ENCODE measurements at places on chromosomes 12 and 14. TPM values are rescaled to one million over a fixed set of nuclear protein-coding genes. Genes with fewer than 3 reads are reported as not detected.

DNA sequence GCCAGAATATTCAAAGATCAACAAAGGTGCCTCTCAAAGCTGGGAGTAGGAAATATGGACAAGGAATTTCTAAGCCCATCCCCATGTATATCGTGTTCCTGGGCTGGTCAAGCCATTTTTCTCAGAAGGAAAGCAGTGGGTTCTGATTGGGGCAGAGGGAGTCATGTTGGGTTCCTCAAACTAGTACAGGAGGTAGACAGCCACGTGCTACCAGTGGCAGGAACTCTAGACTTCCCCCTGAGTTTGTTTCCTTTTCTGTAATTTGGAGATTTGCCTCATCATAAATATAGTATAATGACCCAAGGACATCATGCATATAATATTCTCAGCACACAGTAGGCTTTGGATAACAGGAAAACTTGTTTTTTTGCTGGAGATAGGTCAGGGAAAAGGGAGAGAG is 16.4 kb upstream of the PLEKHH1 start:
- DNase-seq = no peak

GRCh38 chr14:51638071-51638944 is 13.4 kb upstream of the FRMD6 start:
- DNase-seq = no peak

TMEM132C gene
- not detected for total RNA-seq

GRCh38 chr14:33545696-33546095 is 405.2 kb downstream of the EGLN3 start:
- DNase-seq = no peak

DNA sequence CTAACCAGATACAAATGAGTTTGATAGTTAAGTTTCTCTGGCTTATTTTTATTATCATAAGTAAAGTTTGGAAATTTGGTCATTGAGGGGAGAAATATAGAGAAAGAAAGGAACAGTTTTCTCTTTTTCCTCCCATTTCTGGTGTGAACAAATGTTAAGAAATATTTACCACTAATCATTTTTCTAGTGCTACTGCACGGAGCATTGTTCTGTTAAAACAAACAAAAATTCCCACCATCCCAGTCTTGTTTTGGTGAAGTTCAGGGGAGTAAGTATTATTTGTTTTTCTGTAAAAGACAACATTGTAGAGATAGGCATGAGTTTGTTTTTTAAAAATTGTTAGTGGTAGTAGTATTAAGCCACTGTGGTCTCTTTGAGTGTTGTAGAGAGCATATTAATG is 135.3 kb downstream of the FGD4 start:
- no peak for DNase-seq

DNA sequence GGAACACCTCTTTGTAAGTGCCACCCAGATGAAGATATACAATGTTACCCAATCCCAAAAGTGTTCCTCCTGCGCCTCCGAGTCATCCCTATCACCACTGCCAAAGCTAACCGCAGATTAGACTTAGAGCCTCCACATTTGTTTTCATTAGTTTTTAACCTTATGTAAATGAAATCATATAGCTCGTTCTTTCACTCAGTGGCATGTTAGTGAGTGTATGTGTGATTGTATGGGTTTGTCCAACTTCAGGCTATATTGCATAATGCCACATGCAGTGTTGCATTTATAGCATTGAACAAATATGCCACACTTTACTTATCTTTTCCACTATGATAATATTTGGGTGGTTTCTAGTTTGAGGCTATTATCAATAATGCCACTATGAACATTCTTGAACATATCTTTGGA is 18.0 kb downstream of the MAP1LC3B2 start:
- DNase-seq = no peak

- DNase-seq = no peak
Observed at GRCh38 chr12:57764662-57765002, 2.2 kb downstream of the CYP27B1 start.

GAS2L3 gene
- 20.0 TPM for total RNA-seq

GRCh38 chr12:2806700-2807099 is 5.8 kb upstream of the ITFG2 start:
- DNase-seq = no peak

KCNA5 gene
- total RNA-seq = not detected

DNA sequence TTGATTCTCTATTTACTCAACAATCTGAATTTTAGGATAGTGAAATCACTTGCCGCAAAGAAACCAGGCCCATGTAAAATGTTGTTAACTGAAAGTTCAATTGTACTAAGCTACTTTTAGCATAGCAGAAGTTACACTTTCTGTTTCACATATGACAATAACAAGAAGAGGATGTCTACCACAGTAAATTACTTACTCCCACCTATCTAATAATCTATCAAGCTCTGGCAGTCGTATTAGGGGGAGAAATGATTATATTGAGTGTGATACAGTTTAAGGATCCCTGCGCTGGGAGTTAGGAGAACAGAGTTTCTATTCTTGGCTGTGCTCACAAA is 66.5 kb upstream of the CAND1 start:
- no peak for DNase-seq

GRCh38 chr12:62164036-62164435 is 96.2 kb upstream of the USP15 start:
- DNase-seq = no peak

DNA sequence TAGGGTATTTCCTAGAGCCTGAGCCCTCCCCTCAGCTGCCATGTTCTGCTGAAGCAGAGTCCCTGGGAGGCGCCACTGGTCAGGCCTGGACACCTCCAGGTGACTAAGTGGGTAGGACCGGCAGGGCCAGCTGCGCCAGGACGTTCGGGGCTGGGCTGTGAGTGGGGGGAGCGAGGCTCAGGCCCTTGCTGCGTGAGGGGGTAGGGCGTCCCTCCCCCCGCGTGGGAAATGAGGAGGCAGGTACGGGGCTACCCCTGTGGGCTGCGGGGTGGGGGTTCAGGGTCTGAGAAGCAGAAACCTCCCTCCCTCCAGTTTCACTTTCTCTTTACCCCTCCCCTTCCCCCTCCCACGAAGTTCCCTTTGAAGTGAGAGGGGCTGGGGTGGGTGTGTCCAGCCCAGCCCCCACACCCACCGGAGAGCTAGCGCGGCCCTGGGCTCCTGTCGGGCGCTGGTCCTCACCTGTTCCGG is 22.1 kb upstream of the KIF26A start:
- DNase-seq = no peak

- no peak for DNase-seq
Observed at GRCh38 chr12:26266881-26267280, 71.5 kb downstream of the SSPN start.

DNA sequence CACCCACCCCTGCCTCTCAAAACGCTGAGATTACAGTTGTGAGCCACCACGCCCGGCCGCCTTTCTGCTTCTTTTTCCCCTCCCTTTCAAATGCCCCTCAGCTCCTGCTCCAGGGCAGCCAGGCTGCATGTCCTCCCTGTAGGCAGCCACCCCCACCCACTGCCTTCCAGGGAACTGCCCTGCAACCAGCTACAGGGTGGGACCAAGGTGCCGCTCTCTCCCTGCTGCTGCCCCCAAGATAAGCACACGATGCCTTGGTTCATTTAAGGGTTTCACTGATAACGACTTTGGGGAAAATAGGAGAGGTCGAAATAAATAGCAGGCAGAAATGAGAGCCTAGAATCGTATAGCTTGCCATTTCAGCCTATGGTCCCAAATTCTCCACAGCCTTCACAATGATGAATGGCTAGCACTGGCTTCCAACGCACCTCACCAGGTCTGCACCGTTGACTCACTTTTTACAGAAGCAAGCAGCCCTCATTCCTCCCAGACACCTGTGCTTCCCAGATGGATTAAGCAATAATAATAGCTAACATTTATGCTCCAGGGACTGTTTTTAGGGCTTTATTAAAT is 40.7 kb downstream of the ATG14 start:
- no peak for DNase-seq

GRCh38 chr12:57031138-57031725 is 14.9 kb upstream of the TAC3 start:
- no peak for DNase-seq

- DNase-seq = no peak
Observed at GRCh38 chr14:104693482-104694431, 4.3 kb downstream of the INF2 start.

- DNase-seq = no peak
Observed at GRCh38 chr14:92657457-92658142, 90.8 kb downstream of the LGMN start.

SLCO1A2 gene
- total RNA-seq = not detected

DNA sequence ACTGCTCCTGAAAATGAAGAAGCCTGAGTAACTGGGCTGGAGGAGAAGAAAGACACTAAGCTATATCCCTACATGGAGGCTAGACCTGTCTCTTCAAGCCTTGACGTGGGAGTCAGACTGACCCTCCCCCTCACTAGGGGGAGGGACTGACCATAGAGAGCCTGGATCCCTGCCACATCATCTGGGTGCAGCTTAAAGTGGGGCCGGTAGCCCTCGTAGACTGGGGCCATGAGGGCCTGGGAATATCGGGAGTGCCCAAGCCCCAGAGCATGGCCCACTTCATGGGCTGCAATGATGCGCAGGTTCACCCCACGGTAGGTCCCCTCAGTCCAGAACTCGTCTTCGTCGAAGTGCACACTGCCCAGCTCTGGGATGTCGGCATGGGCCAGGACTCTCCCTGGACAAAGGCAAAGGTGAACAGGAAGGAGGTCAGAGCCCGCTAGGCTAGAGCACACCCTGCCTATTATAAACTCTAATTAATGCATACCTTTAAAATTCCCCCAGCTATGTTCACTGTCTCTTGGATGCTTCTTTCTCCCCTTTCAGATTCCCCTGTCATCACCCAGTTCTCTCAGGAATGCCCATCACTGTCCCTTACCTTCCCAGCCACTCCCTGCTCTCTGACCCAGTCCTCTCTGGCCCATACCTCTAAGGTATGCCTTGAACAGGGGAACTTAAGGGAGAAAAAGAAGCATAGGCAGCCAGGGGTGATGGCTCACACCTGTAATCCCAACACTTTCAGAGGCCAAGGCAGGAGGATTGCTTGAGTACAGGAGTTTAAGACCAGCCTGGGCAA is 3.2 kb downstream of the MMP19 start:
- no peak for DNase-seq

DNA sequence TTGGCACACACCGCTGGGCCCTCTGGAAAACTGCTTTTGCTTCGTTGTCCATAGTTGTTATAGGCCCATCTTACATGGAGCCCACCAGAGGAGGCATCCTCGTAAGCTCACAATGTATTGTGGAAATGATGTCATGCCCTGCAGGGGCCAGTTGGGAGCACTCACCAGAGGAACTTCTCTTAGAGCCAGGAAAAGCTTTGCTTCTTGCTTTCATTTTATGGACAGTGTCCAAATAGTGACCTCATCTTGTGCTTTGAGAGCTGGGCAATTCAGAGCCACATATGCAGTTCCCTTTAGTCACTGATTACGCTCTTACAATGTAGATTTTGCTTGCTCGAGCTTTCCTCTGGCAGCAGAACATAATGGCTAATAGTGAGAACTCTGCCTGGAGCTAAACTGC is 275.6 kb downstream of the AACS start:
- DNase-seq = peak; percentile 22

DNA sequence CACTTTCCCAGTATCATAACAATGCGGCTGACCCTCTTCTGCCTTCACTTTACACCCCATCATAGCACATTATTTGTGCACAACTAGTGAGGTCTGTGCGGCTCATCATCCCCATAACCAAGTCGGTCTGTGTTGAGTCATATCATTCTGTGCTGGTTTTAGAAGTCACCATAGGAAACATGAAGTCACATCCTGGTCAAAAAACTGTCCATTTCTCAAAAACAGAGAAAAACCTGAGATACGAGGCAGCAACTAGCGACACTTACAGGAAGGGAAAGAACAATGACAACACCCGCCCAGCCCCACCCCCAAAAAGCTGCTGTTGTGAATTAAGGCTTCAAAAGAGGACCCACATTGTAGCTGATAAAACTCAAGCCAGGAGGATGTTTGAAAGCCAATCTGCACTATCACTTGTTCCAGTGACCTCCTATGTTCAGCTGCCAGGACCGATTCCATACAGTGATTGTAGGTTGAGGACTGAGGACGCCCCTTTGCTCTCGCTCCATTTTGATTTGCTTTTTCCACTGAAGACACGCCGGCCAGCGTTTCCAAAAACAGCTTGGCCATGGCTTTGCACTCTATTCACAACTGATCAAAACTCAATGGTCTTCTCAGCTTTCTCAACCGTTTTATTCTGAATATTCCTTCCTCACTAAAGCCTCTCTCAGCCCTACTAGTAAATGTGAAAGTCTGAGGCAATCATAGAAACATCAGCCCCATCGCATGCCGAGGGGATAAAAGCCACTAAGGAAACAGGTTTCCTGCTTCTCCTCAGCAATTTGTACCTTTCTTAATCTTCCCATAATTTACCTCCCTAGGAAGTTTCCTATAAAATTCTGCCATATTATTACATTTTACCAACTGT is 87.5 kb downstream of the DUSP16 start:
- no peak for DNase-seq

- no peak for DNase-seq
Observed at GRCh38 chr12:72989458-72989947, 717.3 kb downstream of the TRHDE start.

GRCh38 chr12:68876461-68876860 is 56.5 kb downstream of the CPM start:
- no peak for DNase-seq

ASCL1 gene
- total RNA-seq = not detected

GRCh38 chr12:56941299-56942017 is 7.2 kb upstream of the SDR9C7 start:
- DNase-seq = peak; percentile 27

GRCh38 chr14:100471441-100472093 is 115.7 kb downstream of the BEGAIN start:
- DNase-seq = no peak

GRCh38 chr12:48938805-48939204 is 13.5 kb upstream of the FKBP11 start:
- no peak for DNase-seq

GRCh38 chr14:76811561-76811960 is 1.1 kb downstream of the ANGEL1 start:
- DNase-seq = no peak

GRCh38 chr14:65206448-65207096 is 104.3 kb upstream of the MAX start:
- no peak for DNase-seq

CLEC2A gene
- total RNA-seq = not detected

DNA sequence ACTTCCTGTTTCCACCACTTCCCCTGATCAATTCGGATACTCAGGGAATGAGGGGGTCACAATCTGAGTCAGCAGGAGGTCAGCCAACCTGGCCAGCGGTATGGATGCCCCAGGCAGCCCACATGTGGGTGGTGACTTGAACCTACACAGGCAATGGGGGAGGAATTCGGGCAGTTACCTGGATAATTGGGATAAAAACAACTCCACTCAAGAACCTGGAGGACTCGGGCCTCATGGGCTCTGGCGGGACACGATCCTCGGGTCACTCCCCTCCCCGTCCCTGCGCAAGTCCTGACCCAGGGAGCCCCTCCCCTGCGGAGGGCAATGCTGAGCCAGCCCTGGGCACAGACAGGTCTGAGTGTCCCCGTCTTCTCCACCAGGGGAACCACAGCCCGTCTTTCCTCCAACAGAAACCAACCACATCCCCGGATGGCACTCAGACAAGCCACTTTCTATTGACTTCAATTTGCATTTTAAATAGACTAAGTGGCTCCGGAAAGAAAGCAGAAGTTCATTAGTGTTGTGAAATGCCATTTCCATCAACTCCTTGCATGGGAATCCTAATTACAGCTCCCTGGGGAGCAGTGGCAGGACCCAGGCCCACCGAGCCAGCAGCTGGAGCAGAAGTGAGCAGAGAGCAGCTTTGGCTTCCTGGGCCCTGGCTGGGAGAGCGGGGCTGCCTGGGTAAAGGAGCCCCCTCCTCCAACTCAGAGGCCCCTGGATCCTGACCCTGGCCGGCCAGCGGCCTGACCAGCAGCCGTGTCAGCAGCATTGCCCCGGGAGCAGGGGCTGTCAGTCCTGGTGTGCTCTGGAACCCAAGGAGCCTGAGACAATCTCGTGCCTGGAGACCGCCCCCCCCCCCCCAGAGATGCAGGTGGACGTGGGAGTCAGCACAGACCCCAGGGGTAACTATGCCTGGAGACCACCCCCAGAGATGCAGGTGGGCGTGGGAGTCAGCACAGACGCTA is 374.1 kb downstream of the ADGRD1 start:
- DNase-seq = no peak

Measured in epithelial cell of proximal tubule (primary cell).